Activated T-helper 1 cell treated with Interleukin-2 at 50 U/mL for 16 hours (primary cell): ENCODE measurements at places on chromosomes 7 and 10.

GRCh38 chr10:66999762-67000545 is 74.1 kb downstream of the LRRTM3 start:
- no peak for DNase-seq

GRCh38 chr10:3992382-3993178 is 207.6 kb upstream of the KLF6 start:
- DNase-seq: no peak

GRCh38 chr7:155310425-155311114 is 12.9 kb downstream of the INSIG1 start:
- DNase-seq: no peak

GRCh38 chr7:132161533-132161915 is 414.7 kb downstream of the PLXNA4 start:
- no peak for DNase-seq

- no peak for DNase-seq
These were observed 17.3 kb downstream of the CAMK2B start for GRCh38 chr7:44307905-44308595.

GRCh38 chr10:69439813-69440506 is 11.3 kb upstream of the TSPAN15 start:
- DNase-seq: no peak

- DNase-seq: peak; percentile 1
These were observed 106.9 kb upstream of the RHEB start for GRCh38 chr7:151626422-151627115.

DNA sequence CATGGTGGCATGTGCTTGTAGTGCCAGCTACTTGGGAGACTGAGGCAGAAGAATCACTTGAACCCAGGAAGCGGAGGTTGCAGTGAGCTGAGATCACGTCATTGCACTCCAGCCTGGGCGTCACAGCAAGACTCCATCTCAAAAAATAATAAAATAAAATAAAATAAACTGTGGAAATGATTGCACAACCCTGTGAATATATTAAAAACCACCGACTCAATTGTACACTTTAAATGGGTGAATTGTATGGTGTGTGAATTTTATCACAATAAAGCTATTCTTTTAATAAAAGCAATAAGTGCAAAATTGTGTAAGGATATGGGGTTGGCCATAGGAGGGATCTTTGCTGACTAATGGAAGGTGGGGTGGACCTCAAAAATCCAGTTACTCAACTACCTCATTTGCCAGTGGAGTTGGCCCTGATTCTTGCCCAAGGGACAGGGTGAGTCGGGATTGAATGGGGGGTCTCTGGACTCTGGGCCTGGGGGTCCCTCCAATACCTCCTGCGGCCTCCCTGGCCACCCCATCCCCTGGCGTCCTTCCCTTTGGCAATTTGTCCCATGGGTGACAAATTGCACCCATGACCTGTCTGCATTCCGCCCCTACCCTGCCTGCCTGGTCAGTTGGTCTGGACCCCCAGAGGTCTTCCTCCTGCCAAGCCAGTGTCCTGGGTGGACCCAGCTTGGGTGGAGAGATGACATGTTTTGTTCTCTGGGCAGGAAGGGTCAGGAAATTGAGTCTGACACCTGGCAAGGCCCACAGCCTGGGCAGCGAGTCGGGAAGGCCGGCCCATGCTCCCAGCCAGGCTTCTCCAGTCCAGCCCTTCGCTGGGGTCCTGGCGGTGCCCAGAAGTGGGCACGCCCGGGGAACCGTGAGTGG is 61.7 kb upstream of the ELN start:
- no peak for DNase-seq

- DNase-seq: no peak
These were observed 238.2 kb downstream of the BUB3 start for GRCh38 chr10:123392182-123392963.

DNA sequence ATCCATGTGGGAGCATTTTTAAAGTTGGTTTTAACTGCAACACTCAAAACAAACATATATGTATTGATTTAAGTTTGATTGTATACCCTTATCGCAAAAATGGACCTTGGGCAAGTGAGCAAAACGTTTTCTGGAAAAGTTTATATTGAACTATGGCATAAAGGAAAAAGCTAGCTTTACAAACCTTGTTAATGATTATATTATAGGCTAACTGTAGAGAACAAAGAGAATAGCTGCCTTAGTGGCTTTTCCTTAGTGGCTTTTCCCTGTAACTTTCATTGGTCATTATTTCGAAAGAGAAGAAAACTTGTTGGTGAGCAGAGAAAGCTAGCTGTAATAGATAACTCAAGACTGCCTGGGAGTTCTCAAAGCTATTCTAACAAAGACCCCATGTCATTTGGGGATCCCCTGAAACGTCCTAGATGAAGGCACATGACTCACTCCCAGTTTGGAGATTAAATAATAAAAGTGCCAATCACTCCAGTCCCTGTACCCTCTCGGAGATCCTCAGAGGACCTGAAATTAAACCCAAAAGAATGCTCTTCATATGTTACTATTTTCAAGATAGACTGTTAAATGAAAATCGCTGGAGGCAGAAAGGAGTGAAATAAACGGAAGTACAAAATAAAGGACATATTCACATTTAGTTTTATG is 92.1 kb downstream of the SRI start:
- no peak for DNase-seq
